ENCODE measurements at places on chromosomes 12 and 14.

DNA sequence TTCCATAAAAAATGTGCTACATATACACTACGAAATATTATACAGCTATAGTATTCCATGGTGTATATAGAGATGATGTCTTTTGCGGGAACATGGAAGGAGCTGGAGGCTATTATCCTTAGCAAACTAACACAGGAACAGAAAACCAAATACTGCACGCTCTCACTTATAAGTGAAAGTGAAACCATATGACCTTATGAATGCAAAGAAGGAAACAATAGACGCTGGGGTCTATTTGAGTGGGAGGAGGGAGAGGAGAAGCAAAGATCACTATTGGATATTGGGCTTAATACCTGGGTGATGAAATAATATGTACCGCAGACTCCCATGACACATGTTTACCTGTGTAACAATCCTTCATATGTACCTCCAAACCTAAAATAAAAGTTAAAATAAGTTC, 142.8 kb downstream of the LRFN5 start:
- DNase-seq = no peak

GRCh38 chr14:97106166-97106565, 309.0 kb downstream of the VRK1 start:
- DNase-seq = no peak

GRCh38 chr12:130871286-130872178, at the start of gene RAN:
Gene RAN, plus strand, starts transcription at chr12:130872066. Its CDS starts 528 bp downstream, at chr12:130872594.
- DNase-seq = peak; percentile 85

- no peak for DNase-seq
These were observed 286.6 kb upstream of the KITLG start for GRCh38 chr12:88866881-88867280.

GRCh38 chr12:62703011-62703380, 232.0 kb downstream of the PPM1H start:
- DNase-seq = no peak

DNA sequence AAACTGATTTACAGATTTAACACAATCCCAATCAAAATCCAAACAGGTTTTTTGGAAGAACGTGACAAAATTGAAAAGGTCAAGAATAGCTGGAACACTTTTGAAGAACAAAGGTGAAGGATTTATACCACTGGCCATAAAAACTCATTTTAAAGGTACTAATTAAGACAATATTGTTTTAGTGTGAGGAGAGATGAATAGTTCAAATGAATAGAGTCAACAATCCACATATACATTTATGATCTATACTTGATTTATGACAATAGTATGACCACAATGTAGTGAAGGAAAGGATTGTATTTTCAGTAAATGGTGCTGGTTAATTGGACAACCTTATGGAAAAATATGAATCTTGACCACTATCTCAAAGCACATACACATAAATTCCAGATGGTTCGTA, 29.3 kb downstream of the CCDC175 start:
- DNase-seq = no peak

GRCh38 chr12:109777544-109777943, 55.7 kb downstream of the TRPV4 start:
- no peak for DNase-seq

DNA sequence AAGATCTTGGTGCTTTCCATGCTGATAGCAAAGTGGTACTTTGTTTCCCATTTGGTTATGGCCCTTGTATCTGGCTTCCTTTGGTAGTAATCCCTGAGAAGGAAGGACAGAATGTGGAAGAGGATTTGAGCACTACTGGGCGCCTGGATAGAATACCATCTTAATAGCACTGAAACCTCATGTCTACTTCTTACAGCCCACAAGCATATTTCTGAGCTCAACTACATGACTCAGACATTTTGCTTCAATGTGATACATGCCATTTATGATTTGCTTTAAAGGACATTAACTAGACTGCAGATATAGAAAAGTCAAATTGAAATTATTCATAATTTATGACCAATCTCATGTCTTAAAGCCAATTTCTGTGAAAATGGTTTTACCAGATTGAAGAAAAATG, 80.4 kb downstream of the LIN7A start:
- no peak for DNase-seq

DNA sequence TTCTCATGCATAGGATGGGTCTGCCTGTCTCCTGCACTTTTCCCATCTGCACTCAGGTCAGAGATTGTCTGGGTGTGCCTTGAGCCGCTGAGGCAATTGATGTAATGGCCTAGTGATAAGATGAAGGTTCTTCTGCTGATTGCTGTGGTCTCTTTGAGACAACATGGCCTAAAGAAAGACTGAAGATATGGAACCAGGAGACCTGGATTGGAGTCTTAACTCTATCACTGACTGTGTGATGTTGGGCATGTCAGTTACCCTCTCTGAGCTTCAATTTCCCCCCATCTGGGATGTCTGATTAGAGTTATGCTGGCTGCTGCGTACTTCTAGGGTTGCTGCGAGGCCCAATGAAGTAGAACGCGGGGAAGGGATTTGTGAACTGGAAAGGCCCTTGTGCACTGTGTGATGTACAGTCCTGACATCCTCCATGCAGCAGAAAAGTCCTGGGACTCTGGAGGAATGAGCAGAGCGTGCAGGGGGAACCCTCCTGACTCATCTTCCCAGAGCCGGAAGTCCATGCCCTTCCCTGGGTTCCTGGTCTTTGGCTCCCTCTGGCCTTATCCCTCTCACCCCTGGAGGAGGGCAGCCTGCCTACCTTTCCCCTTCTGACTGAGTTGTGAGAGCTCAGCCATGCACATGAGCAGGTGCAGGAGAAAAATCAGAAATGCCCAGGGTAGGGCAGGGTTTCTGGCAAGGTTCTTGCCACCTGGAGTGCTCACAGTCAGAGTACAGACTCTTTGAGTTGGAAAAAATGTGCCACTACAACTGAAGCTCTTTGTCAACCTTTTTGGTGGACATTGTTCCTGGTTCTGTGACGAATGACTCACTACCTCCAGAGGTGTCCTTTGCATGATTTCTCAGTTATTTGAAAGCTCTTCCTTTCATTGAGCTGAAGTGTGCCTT, 21.1 kb downstream of the PLEKHD1 start:
- DNase-seq = no peak

DNA sequence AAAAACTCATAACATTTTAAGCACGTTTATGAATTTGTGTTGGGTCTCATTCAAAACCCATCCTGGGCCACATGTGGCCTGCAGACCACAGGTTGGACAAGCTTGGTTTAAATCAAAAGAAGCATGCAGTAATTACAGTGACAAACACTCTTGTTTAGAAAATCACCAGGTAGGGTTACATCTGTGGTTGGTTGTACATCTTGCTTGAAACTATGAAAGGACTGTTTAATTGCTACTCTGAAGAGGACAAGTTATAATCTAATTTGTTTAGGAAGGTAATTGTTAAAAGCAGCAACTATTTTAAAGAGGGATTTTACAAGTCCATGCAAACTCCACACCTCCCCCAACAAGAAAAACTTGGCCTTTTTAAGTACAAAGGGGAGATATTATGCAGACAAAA, 4.0 kb downstream of the TRIP11 start:
- DNase-seq = no peak

- DNase-seq = no peak
These were observed 67.7 kb upstream of the PTHLH start for GRCh38 chr12:28040246-28040645.

GRCh38 chr12:50248411-50248810, 34.9 kb downstream of the LIMA1 start:
- DNase-seq = no peak

DNA sequence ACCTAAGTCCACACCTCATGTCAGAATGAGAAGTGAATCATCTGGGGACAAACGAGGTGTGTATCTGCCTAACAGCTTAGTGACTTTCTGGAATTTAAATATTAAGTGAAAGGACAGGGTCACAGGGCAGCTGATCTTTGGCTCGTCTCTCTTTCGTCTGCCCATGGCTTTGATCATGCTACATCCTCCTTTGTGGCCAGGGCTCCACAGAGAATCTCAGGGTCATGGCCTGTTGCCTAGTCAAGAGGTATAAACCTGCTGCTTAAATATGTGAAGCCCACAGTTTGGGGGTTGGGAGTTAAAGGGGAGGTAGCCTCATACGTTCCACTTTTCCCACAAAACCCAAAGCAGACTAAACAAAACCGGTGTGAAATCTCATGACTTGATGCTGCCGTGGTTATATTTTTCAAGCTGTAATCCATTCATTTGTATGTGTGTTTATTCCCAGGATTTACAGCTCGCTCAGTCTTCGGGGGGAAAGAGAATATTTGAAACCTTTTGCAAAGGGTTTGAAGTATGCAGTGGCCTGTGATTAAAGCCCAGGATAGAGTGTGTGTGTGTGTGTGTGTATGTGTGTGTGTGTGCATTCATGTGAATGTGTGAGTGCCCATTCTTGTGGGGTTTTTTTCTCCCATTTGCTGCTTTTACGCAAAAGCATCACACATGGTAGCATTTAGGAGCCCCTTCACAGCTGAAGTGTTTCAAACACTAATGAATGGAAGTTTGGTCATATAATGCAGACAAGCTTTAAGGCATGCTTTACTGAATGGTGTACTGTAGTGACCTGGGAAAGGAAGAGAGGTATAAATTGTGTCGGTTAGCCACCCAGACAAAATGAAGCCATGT, 137.1 kb downstream of the HMGA2 start:
- no peak for DNase-seq

GRCh38 chr12:20260851-20261250, 107.5 kb upstream of the PDE3A start:
- no peak for DNase-seq

GRCh38 chr12:57462912-57463253, 3.3 kb downstream of the GLI1 start:
- no peak for DNase-seq

DNA sequence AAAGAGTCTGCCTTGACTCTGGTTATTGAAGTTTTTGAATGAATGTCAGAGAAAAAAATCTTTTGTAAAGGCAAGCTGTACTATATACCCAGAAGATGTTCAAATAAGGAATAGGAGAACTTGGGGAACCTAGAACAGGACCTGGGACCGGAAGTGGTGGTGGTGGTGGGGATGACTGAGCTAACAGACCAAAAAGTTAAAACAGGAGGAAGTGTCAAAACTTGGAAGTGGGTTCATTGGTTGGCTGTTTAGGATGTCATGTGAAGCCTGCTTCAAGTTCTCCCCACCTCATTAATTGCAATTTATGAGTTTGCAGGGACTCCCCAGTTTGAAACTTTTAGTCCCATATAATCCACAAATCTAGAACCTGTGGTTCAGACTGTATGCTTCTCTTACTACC, 26.2 kb downstream of the PLXNC1 start:
- no peak for DNase-seq

- DNase-seq = no peak
These were observed 51.9 kb downstream of the SUSD6 start for GRCh38 chr14:69663300-69663643.

DNA sequence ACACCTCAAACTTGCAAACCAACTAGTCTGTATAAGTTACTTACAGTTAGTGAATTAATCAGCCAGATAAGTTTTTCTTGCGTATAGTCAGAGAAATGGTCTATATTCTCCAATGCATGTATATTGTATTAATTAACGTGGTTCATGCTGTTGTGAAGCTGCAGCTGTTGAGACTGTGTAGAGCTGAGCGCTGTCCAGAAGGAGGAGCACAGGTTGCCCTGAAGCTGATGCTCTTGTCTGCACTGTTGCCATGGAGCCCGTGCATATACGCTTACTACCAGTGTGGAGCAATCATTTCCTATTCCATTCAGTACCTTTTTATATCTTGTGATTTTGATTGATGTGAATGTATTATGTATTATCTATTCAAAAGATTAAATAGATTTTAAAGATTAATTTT, 74.3 kb upstream of the ARID2 start:
- DNase-seq = peak; percentile 33

DNA sequence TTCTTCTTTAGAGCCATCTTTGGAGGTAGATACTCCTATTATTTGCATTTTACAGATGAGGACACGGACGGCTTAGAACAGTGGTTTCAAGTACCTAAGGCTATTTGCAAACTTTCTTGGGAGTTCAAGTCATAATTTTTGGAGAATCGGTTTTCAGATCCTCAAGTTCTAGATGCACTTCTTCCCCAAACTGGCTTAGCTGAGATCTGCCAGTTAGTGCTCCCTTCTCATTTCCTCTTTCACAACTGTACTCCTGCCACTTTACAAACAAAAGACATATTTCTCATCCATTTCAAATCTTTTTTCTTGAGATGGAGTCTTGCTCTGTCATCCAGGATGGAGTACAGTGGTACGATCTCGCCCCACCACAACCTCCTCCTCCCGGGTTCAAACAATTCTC, 77.3 kb downstream of the HELB start:
- DNase-seq = no peak

DNA sequence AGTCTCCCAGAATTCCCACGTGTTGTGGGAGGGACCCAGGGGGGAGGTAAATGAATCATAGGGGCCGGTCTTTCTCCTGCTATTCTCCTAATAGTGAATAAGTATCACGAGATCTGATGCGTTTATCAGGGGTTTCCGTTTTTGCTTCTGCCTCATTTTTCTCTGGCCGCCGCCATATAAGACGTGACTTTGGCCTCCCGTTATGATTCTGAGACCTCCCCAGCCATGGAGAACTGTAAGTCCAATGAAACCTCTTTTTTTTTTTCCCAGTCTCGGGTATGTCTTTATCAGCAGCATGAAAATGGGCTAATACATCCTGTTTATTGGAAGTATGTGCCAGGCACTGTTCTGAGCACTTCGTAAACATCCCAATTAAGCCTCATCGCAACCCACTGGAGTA, 788 bp downstream of the KRT72 start:
- no peak for DNase-seq

DNA sequence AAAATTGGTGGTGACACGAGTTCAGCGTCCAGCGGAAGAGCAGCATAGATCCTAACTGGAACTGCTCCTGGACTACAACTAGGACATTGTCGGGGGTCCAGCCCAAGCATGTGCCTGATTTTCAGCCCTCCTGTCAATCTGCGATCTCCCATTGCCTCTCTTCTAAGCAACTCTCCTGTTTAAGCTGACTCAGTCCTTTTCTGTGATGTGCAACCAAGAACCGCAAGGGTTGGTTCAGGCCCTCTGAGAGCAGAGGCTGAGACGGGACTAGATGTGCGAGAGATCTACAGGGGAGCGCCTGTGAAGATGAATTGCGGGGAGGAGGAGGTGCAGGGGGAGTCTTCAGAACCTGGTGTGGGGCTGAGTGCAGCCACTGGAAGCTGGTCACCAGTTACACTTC, 3.7 kb upstream of the PAPLN start:
- DNase-seq = no peak

- DNase-seq = no peak
These were observed 233.1 kb downstream of the SLC25A21 start for GRCh38 chr14:36939265-36939664.

GRCh38 chr12:56629459-56630179, 507 bp downstream of the BAZ2A start:
- no peak for DNase-seq

DNA sequence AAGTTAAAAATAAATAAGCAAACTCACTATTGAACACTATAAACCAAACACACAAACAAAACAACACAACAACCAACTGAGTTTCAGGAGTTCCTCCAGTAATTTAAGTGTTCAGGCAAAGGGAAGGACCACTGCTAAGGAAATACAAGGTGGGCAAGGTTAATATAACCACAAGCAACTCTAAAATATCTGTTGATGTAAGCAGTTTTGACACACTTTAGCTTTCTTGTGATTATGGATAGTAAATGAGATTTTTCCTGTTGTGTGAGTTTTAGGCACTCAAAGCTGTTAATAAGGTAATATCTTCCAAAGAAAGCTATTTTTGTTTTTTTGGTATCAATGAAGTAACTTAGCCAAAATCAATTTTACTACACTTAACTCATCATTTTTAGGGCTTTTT, 839.1 kb upstream of the FOXG1 start:
- DNase-seq = no peak
